Activated CD8-positive, alpha-beta memory T cell treated with anti-CD3 and anti-CD28 coated beads, Interleukin-2, amount 10 ng/mL, durations not matched to agents 7 days and 5 days (primary cell): ENCODE measurements at places on chromosomes 16 and 17. TPM values are rescaled to one million over a fixed set of nuclear protein-coding genes. Genes with fewer than 3 reads are reported as not detected.

Gene SMIM22
- total RNA-seq = not detected

- DNase-seq = peak; percentile 90
- H3K36me3 ChIP-seq = peaks cover 2% of the 10 kb centered on the region
- peak within 1 kb of the TSS; percentile 72 for H3K27ac ChIP-seq
Observed at GRCh38 chr17:4899341-4900230, at the start of gene C17orf107. TSS of gene C17orf107 (plus strand) at chr17:4899536. CDS start at chr17:4899763, 227 bp downstream.

DNA sequence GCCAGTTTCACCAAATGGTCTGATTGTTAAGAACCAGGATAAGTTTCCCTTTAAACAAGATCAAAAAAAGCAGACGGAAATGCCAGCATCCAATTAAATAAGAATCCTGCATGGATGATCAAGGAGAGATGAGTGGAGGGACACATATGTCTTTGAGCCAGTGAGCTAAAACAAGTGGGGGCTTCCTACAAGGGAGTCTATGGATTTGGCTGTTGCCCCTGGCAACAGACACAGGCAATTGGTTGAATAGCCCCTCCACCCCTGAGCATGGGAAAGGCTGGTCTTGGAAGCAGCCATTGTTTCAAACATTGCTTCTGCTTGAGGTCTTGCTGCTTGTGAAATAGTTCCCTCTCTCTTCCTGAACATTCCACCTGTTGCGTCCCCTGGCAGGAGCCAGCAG is 374.7 kb upstream of the ERCC4 start:
- no peaks in the 10 kb centered on the region for H3K27me3 ChIP-seq
- no peak overlapping the region for H3K27ac ChIP-seq
- no peaks in the 10 kb centered on the region for H3K4me1 ChIP-seq
- H3K4me3 ChIP-seq = no peak overlapping the region
- H3K36me3 ChIP-seq = no peaks in the 10 kb centered on the region

DNA sequence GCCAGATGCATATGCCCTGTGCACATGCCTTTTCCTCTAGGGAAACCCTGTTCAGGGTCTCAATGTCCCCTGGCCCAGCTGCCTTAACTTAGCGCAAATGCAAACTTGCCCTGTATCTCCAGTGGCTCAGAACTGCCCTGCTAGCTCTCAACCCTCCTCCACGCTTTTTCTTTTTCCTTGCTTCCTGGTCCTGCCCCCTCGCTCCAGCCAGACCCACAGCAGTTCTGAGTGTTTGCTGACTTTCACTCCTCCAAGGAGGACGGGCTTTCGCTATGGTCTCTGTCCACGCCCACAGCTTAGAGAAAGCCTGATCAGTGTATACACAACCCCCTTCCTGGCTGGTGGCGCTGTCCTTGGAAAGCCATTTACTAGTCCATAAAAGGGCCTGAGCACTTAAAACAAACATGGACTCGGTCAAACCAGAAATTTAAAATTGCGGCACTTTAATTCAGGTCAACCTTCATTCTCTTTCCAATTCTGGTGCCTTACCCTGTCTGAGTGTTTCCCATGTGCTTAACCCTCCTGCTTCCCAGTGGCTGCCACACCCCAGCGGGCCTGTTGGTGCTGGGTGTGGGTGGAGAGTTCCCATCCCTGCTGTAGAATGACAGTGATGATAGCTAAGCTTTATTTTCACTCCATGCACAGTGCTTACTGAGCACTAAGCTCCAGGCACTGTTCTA is 15.6 kb upstream of the TMEM98 start:
- no peak for DNase-seq
- H3K4me1 ChIP-seq = peaks cover 48% of the 10 kb centered on the region
- H3K4me3 ChIP-seq = no peak overlapping the region
- no peak overlapping the region for H3K27ac ChIP-seq

DNA sequence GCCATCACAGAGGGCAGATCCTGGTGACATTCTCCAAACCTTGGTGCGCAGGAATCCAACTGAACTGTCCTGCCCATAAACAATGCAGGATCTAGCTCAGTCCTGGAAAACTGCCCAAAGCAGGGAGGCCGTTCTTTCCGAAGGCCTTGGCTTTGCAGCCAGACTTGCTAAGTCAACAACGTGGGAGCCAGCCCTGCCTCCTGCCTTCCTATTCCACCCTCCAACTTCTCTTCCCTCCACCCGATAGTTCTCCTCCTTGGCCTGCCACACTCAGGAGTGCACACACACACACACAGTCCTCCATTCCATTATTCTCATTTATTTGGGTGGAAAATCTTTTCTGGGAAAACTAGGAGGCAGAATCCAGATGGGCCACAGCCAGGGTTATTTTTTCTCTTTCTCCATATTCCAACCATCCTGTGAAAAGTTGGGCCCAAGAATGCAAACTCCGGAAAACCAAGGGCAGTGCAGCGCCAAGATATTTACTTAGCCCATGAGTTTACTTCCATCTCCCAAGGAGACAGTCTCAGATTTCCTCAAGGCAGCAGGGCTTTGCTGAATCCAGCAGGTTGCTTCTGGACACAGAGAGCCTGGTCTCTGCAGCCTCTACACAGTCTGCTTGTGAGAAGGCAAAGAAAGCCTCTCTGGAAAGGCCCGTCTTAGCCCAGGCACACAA is 15.8 kb downstream of the COPRS start:
- H3K4me1 ChIP-seq = no peaks in the 10 kb centered on the region
- peaks cover 10% of the 10 kb centered on the region for H3K27me3 ChIP-seq
- no peak for DNase-seq
